ENCODE measurements at places on chromosomes 4 and X. TPM values are rescaled to one million over a fixed set of nuclear protein-coding genes. Genes with fewer than 3 reads are reported as not detected.

ASB9 gene
- 10.6 TPM for total RNA-seq

MCF2 gene
- total RNA-seq = not detected

MGAT4D gene
- not detected for total RNA-seq

LRP2BP gene
- total RNA-seq = 0.24 TPM

KLHL15 gene
- 3.4 TPM for total RNA-seq

SAGE1 gene
- total RNA-seq = not detected

- DNase-seq = no peak
These were observed 299.9 kb upstream of the SFRP2 start for GRCh38 chr4:154088741-154089140.

GRCh38 chr4:5839751-5840674 lies 52.9 kb downstream of the CRMP1 start:
- DNase-seq = no peak

DNA sequence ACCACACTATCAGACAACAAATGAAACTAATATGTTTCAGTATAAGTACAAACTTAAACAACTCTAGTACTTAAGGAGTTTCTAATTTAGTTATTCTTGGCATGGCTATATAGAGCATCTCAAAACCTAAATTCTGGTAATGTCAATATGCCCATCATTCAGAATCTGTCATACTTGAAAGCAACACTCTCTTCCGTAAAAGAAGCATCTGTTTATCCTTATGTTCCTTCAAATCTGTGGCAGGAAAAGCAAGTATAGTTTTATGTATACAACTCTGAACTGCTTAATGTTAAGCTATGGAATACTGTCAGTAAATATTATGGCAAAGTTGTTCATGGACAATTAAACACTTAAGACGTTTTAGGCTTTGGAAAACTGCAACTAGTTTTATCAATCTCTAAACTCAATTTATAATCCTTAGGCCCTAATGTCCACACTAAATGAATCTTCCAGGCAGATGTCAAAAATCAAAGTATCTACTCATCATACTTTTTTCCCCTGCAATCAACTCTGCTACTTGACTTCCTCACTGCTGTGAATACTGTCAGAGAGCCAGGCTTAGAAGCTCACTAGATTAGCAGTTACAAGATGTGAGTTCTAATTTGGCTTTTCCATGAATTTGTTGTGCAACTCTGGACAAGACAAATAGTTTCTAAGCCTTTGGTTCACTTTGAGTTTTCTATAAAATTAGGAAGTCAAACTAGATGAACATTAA lies 109.4 kb downstream of the SCLT1 start:
- DNase-seq = no peak

GRCh38 chrX:123860983-123861382 lies 1.1 kb downstream of the XIAP start:
- no peak for DNase-seq

DNA sequence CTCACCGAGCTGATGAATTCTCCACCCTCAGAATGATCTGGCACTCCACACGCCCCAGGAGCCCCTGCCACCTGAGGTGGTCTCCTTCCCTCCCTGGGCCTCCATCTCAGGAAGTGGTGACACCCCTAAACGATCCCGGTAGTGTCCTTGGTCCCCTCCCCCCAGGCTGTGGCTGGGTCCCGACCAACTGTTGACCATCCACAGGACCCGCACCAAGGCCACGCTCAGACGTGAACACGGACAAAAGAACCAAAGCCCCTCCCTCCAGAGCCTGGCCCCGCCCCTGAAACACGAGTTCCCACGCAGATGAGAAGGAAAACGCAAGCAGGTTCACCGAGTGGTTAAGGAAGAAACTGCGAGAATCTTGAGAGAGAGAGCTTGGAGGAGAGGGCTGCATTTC lies 16.6 kb downstream of the LRPAP1 start:
- no peak for DNase-seq

- no peak for DNase-seq
These were observed 685.0 kb downstream of the RAPGEF2 start for GRCh38 chr4:159787901-159788300.

- no peak for DNase-seq
These were observed 70.8 kb downstream of the HHIP start for GRCh38 chr4:144716778-144717177.

DNA sequence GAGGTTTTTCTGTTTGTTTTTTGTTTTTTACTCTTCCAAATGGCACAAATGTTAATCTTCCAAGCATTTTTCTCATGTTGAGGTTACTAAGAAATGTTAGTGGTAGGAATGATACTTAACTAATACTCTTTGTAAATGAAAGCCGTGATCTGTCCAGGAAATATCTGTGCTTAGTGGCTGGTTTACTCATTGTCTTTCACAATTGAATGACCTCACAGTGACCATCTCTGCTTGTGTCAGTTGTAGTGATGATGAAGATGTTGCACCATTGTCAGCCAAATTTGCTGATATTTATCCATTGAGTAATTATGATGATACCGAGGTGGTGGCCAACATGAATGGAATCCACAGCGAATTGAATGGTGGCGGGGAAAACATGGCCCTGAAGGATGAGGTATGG lies 93.5 kb downstream of the TNIP2 start:
- no peak for DNase-seq

DNA sequence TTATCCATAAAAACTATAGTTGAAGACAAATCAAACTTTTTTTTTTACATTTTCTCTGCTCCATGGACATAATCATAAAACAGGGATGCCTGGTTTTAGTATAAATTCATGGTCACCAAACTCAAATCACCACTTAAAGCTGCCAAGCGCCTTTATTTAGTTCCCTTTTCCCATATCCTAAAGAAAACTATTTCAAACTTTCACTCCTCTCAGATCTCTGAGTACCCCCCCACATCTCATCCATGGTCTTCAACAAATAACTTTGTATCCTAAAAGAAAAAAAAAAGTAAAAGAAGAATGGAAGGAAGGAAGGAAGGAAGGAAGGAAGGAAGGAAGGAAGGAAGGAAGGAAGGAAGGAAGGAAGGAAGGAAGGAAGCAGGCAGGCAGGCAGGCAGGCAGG lies 1438.7 kb downstream of the C4orf33 start:
- DNase-seq = no peak

DNA sequence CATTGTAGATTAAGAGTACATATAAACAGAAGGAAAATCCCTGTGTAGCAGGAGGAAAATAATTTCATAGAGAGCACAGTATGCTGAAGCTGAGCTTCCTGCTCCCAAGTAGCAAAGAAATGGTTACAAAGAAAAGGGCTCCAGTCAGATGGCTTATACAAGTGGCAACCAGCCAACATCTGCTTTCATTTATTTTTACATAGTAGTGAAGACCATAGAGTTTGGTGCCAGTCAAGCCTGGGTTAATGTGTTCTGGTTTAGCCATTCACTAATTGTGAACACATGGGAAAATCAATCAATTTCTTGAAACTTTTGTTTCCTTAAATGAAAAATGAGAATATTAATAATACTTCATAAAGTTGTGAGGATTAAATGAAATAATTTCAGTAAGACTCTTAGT lies 111.3 kb upstream of the ELOVL6 start:
- no peak for DNase-seq

GRCh38 chrX:145613894-145614293 lies 203.7 kb upstream of the SLITRK2 start:
- DNase-seq = no peak

GRCh38 chr4:88962396-88962795 lies 94.6 kb downstream of the FAM13A start:
- DNase-seq = no peak

GRCh38 chrX:130444641-130445336 lies 43.0 kb downstream of the RBMX2 start:
- no peak for DNase-seq

DNA sequence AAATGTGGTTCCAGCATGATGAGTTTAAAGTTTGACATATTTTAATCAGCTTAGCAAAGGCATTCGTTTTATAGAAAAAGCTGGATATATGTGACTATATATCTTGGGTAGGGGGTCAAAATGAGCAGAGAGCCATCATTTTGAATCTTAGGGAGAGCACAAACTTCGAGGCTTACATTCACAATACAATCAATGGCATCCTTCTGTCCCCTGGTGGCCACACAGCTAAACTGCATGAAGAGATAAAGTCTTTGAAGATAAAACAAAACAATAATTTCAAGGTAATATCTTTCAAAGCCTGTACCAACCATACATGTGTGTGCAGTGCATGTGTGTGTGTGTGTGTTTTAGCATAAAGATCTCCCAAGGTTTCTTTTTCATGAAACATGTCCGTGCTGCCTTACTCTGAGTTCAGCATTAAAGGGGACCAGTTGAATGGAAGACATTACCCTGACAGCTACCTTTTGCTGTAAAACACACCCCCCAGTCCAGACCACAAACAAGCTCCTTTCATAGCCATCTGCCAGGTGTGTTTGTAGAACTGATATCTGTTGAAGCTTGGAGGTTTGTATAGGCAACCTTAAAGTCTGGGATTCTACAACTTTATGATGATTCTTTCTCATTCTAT lies 22.0 kb downstream of the DYNLT3 start:
- no peak for DNase-seq

GRCh38 chr4:143089291-143089690 lies 95.4 kb upstream of the USP38 start:
- DNase-seq = no peak

GRCh38 chr4:102390438-102390837 lies 45.2 kb upstream of the SLC39A8 start:
- DNase-seq = no peak

- DNase-seq = no peak
These were observed 206.3 kb upstream of the ANXA3 start for GRCh38 chr4:78345237-78345636.

Measured in glomerular endothelial cell (primary cell).